ENCODE measurements at places on chromosomes 4 and X.

DNA sequence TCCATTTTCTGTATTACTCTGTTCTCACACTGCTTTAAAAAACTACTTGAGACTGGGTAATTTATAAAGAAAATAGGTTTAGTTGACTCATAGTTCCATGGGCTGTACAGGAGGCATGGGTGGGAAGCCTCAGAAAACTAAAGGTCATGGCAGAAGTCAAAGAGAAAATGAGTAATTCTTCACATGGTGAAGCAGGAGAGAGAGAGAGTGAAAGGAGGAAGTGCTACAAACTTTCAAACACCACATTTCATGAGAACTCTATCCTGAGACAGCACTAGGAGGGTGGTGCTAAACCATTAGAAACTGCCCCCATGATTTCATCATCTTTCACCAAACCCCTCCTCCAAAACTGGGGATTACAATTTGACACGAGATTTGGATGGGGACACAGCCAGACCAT lies 108.0 kb upstream of the PBDC1 start:
- no peak for DNase-seq

DNA sequence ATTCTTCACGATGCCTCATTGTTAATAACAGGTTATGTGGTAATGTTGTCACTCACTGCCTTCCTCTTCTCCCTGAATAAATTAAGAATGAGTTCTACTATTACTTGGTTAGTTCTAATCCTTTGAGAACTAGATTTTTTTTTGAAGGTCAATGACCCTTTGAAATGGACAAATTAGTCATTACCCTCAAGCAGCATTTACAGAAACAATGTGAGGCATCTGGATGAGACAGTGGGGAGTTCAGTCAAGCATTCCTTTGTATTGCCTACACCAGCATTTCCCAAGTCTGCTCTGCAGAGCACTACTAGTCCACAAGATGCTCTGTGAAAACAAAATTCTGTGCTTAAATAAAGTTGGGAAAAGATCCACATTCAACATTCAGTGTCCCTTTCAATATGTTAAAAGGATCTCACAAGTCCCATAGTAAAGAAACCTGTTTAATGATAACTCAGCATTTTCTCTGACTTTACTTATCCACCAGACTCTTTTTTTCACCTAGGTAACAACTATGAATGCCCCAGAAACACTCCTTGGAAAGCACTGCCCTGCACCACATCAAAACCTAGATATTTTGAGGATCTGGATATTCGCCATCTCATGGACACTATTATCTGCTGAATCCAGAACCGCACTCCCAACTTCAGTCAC lies 60.6 kb downstream of the CHRDL1 start:
- DNase-seq: peak; percentile 1

DNA sequence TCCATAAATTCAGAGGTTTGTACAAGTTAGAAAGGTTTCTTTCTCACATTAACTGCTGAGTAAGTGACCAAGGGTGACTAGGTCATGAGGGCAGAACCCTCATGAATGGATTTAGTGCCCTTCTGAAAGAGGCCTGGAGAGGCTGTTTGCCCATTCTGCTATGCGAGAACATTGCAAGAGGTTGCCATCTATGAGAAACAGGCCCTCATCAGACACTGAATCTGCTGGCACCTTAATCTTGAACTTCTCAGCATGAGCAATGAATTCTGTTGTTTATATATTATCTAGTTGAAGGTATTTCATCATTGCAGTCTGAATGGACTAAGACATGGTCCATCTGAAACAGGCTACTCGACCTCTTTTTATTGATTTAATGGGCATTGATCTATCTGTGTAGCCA lies 96.2 kb upstream of the GPRIN3 start:
- DNase-seq: no peak

GRCh38 chrX:17919896-17920446 lies 58.9 kb upstream of the RAI2 start:
- no peak for DNase-seq

DNA sequence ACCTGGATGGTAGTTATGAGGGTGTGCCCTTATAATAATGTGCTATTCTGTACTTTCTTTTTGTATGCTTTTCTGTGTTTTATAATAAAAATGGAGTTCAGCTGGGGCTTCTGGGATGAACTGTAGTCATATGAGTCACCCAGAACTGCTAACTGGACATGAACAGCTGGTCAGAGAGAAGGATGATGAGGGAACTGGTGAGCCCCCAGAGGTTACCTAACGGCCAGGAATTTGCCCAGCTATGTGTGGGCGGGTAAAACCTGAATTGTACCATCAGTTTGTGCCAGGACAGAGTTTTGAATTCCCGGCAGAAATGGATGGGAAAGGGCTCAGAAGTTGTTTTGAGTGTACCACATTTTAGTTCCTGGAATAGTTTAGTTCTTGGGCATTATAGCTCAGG lies 138.0 kb upstream of the USP9X start:
- DNase-seq: no peak

- DNase-seq: no peak
These were observed 190.3 kb upstream of the PSAPL1 start for GRCh38 chr4:7625071-7625470.

DNA sequence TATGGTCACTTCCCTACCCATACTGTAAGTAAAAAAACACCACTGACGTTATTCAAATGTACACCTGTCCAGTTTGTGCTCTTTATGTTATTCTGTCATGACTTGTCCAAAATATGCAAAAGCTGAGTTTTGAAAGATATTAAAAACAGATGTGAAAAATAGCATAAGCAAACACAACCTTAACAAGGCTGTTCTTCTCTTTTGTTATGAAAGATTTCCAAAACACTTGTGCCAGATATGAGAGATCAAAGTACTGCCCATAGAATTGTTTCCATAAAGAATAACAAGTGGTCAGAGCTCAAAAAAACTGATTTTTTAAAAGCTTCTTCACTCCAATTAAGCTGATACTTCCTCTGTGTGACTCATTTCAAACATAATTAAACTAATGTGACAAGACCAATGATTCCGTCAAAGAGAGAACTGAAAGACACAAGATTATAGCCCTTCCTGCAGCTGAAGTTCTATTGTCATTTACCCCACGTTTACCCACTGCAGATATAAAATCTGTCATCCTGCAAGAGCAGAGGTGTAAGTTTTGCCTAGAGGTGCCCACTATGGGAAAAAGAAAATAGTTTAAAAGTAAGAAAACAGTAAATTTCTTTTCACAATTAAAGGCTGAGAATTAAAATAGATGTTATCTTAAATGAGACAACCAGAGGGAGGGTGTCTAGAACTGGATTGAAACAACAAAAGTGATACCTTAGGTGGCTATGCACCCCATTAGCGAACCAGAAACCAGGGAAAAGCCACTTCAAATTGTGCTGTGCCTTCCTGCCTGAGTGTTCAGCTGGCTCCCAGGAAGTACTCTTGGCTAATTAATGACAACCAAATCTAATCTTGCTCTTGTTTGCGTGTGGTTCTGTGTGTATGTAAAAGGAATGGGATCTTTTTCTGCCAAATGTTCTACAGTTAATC lies 30.1 kb downstream of the RASSF6 start:
- DNase-seq: no peak

- DNase-seq: peak; percentile 6
These were observed 77.0 kb downstream of the COQ2 start for GRCh38 chr4:83207497-83208101.

DNA sequence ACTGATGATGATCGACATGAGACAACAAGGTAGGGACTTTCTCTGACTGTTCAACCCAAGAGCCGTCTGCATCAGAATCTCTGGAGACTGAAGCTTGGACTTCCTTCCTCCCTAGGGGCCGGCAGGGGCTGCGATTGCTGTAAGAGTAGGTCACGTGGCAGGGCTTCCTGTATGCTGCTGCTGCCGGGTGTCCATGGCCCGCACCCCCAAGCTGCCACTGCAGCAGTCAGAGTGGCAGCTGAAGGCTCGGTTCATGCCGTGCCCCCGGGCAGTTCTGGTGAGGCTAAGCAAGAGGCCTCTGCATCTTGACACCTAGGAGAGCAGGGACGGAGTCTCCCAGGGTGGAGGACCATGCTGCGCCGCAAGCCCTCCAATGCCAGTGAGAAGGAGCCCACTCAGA lies at the start of gene SASH3:
Gene SASH3 (plus strand): TSS at position 203 of the 400 bp plus-strand sequence. CDS start 149 bp downstream, at position 352.
- DNase-seq: no peak

DNA sequence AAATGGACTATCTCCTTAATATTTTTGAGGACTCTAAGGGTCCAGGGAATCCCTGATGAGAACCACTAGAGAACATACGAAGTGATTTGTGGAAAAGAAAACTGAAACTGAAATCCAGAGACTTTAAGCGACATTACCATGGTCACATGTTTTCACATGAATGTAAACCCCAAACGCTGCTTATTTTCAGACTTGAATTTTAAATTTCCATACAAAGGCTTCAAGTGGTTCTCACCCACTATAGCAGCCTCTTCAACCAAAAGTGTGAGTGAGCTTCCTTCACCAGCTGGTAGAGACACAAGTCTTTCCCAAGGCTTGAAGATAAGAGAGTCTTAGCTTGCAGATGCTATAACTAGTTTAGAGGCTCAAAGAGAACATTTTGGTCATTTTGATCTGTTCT lies 232.7 kb downstream of the MGST2 start:
- no peak for DNase-seq

DNA sequence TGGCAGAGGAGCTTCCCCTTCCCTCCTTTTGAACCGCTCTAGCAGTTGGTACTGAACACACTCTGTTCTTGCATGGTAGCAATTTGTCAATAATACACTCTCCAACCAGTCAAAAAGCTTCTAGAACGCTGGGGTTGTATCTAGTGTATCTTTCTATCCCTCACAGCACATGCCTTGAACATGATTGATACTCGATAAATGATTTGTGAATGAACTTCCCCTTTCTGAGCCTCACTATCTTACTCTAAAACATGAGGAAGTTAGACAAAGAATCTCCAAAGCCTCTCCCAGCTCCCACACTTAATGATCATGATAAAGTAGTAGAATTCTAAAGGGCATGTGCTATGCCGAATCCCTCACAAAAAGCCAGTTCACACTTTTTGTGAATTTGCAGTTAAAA lies 64.4 kb downstream of the DLG3 start:
- no peak for DNase-seq

DNA sequence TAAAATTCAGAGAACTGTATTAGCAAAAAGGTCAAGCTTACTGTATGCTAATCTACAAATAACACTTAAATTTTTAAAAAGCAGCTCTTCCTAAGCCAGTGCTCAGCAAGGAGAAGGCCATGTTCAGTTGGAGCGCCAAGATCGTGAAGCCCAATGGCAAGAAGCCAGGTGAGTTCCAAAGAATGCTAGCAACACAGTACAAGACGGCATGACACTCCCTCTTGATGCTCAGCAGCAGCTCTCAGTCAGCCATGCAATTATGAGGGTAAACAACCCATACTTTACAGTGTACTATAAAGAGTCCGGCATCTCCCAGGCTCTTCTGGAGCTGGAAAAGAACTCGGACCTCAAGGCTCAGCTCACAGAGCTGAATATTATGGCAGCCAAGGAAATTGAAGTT lies 34.9 kb downstream of the STX18 start:
- DNase-seq: no peak

DNA sequence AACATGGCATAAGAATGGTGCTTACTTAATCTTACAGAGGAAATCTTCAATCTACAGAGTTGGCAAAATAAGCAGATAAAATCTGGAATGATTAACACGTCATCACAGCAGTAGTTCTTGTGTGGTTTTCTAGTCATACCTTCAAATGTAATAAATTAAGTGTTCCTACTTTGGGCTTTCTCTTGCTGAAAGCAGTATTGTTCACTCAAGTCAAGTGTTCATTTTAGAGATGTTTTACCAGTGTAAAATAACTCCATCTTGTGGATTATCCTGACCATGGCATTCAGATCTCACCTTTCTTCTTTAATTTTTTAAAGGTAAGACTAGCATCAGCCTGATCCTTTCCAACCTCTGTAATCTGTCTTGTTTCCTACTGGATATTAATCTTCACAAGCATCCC lies 72.9 kb downstream of the ADAMTS3 start:
- DNase-seq: peak; percentile 24

DNA sequence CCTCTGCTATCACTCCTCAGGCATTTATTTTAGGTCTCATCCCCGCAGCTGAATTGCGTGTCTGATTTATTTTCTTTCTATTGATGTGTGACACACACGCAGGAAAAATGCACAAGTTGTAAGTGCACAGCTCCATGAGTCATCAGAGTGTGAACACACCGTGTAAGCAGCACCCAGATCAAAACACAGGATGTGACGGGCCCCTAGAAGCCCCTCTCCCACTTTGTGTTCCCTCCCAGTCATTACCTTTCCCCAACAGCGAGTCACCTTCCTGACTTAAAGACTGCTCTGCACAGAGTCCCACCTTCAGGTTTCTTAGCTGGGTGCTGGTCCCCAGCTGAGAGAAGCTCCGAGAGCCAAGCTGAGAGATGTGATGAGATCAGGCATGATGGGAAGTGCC lies 436.7 kb downstream of the MID1IP1 start:
- no peak for DNase-seq

DNA sequence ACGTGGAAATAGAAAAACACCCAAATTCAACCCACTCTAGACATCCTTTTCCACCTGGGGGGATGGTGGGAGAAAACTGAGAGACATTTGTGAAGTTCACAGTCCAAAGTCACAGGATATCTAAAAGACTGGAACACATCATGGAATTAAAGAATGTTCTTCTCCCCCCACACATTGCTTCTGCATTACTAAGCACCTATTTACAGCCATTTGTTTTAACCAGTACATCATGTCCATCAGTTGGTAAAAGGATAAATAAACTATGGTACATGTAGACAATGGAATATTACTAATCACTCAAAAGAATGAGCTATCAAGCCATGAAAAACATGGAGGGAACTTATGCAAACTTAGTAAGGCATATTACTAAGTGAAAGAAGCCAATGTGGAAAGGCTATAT lies 185.5 kb upstream of the ANXA10 start:
- no peak for DNase-seq

GRCh38 chr4:80075995-80076675 lies 3.1 kb upstream of the ANTXR2 start:
- DNase-seq: no peak

DNA sequence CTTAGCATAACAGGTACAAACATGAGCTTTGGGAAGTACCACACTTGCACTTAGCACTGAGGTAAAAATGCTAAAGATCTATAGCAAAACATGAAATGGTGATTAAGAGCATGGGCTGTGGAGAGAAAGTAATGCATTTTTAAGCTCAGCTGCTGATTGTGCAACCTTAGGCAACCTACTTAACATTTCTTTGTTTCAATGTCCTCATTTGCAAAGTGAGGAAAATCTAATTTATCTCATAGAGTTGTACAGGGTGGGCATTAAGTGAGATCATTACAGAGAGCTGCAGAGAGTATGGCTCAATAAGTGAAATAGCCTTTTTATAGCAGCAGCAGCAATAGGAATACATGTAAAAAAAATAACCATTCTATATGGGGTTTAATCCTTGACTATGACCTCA lies 87.0 kb downstream of the PAK3 start:
- peak; percentile 15 for DNase-seq

DNA sequence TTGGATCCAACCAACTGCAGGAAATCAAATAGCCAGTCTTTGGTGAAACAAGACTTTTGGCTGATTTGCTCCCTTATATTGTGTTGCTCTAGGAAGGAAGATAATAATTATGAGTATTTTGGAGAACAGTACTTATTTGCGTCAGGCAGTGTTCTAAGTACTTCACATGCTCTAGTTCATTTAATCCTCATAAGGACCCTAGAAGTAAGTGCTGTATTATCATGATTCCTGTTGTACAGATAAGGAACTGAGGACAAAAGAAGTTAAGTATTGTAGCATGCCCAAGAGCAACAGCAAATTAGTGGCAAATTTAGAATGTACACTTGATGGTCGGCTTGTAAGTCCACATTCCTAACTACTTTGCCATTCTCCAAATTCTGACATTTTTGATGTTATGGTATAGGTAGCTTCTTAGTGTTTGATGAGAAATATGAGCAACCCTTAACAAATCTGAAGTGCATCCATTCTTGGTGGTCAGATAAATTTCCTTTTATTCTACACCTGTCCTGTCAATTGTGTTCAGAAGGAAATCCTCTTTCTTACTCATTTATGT lies 72.0 kb downstream of the SPRY1 start:
- DNase-seq: no peak

- DNase-seq: peak; percentile 26
These were observed 53.6 kb downstream of the HHIP start for GRCh38 chr4:144699565-144699964.
